ENCODE measurements at places on chromosomes 7 and 10.

DNA sequence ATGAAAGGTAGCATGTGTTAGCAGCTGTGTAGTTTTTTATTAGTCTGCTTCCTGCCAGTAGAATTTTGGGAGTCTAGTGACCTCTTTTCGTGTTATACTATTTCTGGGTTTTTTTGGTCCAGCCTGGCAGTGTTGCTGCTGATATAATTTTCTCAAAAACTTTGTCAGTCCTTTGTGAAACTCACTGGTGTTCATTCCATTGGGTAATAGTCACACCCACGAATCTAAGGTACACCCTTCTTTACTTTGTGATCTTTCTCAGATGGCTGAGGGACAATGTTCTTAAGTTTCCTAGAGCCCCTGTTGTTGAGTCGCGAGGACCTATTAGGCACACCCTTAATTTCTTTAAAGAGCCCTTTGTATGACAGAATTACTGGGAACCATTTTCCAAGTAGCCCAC is 52.3 kb downstream of the TPST1 start:
- DNase-seq, result peak; percentile 8

GRCh38 chr7:134722786-134723322 is 56.6 kb upstream of the CALD1 start:
- DNase-seq, result no peak

DNA sequence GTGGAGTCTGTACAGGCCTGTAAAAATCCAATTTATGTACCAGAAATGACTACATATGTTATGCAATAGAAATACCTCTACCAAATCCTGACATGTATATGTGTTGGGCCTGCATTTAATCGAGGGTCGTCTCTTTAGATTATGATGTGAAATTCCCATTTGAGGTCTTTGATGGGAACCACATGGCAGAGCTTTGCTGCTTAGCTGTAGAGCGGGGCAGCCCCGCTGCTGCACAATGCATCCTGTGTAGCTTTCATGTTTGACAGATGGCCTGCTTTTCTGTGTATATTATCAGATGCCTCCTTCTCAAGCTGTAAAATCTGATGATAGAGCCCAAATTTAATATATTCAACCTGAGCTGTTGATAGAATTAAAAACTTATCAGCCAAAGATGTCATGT is 65.8 kb downstream of the RAB18 start:
- no peak for DNase-seq

- no peak for DNase-seq
Measured at GRCh38 chr10:32041290-32042028, 14.8 kb downstream of the KIF5B start.

DNA sequence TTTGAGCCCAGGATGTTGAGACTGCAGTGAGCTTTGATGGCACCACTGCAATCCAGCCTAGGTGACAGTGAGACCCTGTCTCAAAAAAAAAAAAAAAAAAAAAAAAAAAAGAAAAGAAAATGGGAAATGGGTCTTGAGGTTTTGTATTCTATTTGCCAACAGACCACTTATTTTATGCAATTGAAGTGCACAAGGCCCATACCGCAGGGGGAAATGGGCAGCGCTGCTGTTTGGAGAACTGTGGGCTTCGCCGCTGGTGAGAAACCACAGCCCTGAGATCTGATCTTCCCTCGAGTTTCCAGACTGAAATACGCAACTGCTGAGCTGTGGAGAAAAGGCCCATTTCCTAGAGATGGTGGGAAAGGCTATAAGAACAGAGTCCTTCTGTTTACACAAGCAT is 512.0 kb downstream of the TCERG1L start:
- no peak for DNase-seq

GRCh38 chr7:45451342-45452035 is 122.7 kb upstream of the ADCY1 start:
- DNase-seq, result peak; percentile 65

GRCh38 chr10:73576178-73576889 is 14.8 kb downstream of the USP54 start:
- DNase-seq, result peak; percentile 87

GRCh38 chr7:40499718-40500117 is 364.9 kb downstream of the SUGCT start:
- no peak for DNase-seq

DNA sequence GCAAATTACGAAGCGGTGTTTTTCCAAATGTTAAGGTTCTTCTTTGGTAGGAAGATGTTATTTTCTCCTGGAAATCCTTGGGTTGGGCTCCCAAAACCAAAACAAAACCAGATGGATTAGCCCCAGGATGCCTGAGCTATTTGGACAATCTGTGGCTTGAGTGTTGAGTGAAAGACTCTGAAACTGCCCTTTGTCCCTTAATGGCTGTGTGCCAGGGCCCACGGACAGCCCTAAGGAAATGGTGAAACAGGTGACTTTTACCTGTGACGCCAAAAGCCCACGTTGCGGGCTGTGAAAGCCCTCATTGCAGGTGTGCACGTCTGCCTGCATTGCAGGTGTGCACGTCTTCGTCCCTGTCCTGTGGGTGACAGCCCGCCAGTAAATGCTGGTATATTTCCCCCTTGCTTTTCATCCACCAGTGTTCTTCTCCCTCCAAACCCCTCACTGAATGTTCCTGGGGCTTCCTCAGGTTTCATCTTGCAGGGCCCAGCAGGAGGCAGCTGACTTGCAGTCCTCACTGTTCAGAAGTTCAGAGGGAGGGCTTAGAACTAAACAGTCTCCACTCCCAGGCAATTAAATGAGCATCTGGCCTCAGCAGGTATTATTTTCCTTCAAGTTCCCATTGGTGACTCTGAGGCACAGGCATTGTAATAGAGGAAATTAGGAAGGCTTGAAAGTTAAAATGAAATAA is 10.7 kb downstream of the PFKP start:
- DNase-seq, result no peak

- no peak for DNase-seq
Measured at GRCh38 chr10:121337427-121337826, 260.8 kb downstream of the FGFR2 start.

GRCh38 chr7:150367677-150368095 is 936 bp upstream of the REPIN1 start:
- DNase-seq, result peak; percentile 16

Data from HCEC 1CT (cell line).